Glomerular endothelial cell (primary cell): ENCODE measurements at places on chromosomes 2 and 18.

GRCh38 chr2:20212871-20213503 lies 11.9 kb downstream of the SDC1 start:
- DNase-seq = no peak

DNA sequence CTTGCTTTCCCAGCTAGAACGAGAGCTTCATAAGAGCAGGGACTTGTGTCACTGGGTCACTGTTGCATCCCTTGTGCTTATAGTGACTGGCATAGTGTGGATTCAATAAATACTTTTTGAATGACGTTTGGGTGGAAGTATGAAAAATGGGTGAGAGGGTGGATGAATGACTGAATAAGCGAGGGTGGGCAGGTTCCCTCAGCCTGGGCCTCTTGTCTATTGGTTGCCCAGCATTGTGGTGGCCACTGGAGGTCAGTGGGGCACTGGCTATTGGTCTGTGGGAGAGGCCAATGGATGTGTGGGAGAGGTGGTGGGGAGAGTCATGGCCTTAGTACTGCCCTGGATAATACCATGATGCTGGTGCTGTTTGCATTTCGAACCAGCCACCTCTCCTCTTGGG lies 93.8 kb upstream of the SKOR2 start:
- DNase-seq = no peak

- no peak for DNase-seq
Measured at GRCh38 chr18:68874361-68874760, 76.5 kb downstream of the CCDC102B start.

- DNase-seq = no peak
Measured at GRCh38 chr2:206873423-206873822, 65.9 kb upstream of the CPO start.

DNA sequence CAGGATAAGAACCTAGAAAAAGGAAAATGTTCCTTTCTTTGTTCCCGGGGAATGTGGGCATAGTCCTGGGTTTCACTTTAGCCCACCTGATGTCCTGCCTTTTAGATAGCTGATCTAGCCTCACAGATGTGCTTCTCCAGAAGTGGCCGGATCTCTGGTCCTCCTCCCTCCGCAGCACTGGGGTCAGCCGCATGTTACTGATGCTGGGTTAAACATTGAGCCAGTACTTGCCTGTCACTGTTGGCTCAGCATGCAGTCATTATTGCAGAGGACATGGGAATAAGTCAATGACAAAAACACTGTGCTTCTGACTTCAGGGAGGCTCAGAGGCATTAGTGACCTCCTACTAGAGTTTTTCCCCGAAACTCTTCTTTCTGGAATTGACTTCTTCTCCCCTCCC lies 27.6 kb downstream of the NCK2 start:
- DNase-seq = no peak

GRCh38 chr2:39023649-39024048 lies 97.2 kb downstream of the SOS1 start:
- no peak for DNase-seq

DNA sequence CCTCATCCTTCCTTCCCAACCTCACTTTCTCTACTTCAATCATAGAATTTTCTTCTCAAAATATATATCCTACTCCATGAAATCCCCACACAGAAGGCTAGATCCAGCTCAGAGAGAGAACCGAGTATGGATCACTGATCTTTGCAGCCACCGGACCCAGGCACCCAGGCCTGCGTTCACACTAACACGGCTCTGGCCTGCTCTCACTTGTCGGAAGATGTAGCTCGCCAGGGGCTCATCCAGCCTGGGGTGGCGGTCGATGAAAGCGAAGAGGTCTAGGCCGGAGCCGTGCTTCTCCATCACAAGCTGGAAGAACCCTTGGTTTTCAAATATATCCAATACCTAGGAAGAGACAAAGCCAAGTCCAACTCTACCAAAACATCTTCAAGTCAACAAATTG lies 12.7 kb upstream of the MTERF4 start:
- DNase-seq = no peak

DNA sequence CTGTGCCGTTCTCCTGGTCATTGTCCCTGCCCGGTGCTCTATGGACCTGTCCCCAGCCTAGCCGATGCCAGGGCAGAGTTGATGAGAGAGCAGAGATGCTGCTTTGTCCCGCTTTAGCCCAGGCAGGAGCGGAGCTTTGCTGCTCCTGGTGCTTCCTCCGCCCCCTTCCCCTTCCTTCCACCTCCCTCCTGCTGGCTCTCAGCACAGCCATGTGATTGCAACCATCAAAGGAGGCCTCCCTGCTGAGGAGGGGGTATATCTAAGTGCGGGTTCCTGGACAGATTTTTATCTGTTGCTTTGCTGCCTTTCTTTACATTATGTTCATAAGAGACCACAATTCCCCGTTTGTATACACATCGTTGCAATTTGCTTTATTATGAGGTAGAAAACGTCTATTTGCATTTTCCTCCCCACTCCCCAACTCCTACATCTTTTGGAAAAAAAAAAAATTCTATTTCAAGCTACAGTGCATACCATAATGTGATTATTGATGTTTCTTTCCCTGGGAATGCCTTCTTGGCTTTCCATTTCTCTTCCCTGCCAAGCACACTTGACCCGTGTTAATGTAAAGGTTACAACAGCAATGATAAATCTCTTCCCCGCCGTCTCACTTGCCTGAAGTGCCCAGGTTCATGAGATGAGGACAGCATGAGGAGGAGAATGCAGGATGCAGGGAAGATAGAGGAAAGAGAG lies 25.4 kb downstream of the ALPK2 start:
- no peak for DNase-seq

DNA sequence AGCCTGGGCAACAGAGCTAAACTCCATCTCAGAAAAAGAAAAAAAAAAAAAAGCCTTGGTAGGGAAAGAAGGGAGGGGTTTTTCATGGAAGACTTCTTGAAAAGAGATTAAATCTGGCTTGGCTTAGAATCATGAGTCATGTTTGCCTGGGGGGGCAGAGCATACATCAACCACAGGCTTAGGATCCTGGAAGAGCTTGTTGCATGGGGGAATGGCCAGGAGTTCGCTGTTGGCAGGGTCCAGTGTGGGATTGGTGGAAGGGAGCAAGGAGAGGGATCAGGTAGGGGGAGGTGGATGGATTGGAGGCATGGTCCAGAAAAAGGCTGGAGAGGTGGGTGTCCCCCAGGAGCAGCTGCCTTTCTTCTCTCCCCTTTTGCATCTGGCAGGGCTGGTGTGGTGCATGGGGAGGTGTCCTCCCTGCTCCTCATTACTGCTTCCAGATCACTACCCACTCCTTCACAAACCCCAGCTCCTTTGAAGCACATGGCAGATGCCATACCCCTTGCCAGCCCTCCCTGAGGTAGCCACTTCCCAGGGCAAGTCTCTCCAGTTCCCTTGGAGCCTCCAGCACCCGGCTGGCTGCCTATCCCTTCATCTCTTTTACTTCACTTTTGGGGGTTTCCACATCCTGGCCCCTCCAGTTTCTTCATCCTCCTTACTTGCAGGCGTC lies 2.5 kb downstream of the ARMC9 start:
- DNase-seq = no peak

GRCh38 chr18:25176518-25177042 lies 175.4 kb downstream of the ZNF521 start:
- no peak for DNase-seq

- no peak for DNase-seq
Measured at GRCh38 chr18:39599251-39599650, 2033.7 kb upstream of the CELF4 start.

GRCh38 chr2:83081826-83082690 lies 1377.0 kb downstream of the SUCLG1 start:
- DNase-seq = peak; percentile 100

GRCh38 chr2:16015210-16015902 lies 75.0 kb downstream of the MYCN start:
- DNase-seq = no peak

- no peak for DNase-seq
Measured at GRCh38 chr2:173124441-173124840, 48.8 kb downstream of the MAP3K20 start.

GRCh38 chr2:103781313-103781712 lies 1019.5 kb downstream of the TMEM182 start:
- DNase-seq = no peak

- DNase-seq = no peak
Measured at GRCh38 chr18:79935499-79935898, 16.0 kb downstream of the SLC66A2 start.

DNA sequence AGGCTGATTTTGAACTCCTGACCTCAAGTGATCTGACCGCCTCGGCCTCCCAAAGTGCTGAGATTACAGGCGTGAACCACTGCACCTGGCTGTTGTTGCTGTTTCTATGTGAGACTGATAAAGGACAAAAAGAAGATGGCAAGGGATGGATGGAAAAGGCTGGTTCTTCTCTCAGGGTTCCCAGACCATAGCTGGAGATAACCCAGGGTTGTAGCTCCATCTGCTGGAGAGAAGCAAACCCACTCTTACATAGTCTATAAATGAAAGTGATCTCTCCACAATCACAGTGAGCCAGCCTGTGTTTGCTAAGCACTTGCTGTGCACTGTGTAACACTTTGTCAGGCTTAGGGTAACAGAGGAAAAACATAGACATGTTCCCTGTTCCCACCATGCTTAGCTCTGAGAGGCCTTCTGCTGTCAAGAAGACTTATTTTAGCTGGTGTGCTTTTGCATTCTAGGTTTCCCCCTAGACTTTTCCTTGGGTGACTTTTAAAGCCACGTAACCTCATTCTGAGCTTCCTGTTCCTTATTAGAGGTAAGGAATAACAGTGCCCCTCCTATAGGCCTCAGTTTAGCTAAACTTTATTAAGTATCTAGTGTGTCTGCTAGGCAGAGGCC lies 49.7 kb downstream of the LIMS1 start:
- no peak for DNase-seq

DNA sequence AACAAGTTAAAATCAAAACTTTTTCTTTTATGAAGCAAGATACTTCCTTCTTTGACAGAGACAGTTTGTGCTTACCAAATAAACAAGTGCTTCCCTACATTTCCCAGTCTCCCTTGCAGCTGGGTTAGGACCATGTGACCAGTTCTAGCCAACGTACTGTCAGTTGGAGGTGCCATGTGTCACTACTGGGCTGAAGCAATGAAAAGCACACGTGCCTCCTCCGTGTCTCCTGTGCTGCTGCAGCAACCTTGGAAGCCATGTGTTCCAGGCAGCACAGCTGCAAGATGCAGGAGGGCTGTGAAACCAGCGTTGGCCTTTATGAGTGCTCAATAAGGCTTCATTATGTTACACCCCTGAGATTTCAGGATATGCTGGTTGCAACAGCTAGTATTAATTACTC lies 93.2 kb downstream of the DHRS9 start:
- no peak for DNase-seq

GRCh38 chr2:237150831-237151375 lies 65.2 kb downstream of the COPS8 start:
- no peak for DNase-seq

DNA sequence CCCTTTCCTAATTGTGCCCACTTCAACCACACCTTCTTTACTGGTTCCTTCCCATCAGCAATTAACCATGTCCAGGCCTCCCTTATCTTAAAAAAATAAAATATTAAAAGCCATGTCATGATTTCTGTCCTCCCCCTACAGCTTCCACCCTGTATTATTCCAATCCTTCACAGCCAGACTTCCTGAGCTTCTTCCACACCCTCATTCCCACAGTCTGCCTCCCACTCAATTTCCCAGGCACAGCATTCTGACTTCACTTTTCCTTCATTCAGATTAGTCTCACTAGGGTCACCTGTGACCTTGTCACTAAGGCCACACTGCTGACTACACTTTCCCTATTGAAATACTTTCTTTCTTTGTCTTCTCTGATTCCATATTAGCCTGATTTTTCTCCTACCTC lies 159.4 kb downstream of the DIS3L2 start:
- no peak for DNase-seq

DNA sequence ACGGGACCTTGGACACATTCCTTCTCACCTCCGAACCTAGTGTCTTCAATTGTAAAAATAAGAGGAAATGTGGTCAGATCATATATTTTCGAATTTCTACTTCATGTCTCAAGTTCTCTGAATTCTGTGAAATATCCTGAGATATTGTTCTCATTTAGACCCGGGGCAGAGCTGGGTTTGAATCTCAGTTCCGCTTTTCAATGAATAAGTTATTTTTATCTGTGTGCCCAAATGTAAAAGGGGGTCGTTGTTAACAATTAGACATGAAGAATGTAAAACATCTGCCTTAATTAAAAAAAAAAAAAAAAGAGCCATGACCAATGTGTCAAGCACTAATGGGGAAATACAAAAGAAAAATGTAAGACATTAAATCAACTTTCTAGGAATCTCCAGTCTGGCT lies 48.9 kb upstream of the BCL11A start:
- DNase-seq = no peak

GRCh38 chr2:203675086-203675485 lies 31.4 kb upstream of the CD28 start:
- no peak for DNase-seq

GRCh38 chr2:227374158-227374557 lies 4.9 kb downstream of the TM4SF20 start:
- no peak for DNase-seq

GRCh38 chr2:225004597-225004996 lies 37.7 kb downstream of the DOCK10 start:
- DNase-seq = no peak

GRCh38 chr2:1824202-1824905 lies 80.0 kb upstream of the PXDN start:
- no peak for DNase-seq

GRCh38 chr2:202717598-202718310 lies 83.0 kb downstream of the FAM117B start:
- DNase-seq = no peak

DNA sequence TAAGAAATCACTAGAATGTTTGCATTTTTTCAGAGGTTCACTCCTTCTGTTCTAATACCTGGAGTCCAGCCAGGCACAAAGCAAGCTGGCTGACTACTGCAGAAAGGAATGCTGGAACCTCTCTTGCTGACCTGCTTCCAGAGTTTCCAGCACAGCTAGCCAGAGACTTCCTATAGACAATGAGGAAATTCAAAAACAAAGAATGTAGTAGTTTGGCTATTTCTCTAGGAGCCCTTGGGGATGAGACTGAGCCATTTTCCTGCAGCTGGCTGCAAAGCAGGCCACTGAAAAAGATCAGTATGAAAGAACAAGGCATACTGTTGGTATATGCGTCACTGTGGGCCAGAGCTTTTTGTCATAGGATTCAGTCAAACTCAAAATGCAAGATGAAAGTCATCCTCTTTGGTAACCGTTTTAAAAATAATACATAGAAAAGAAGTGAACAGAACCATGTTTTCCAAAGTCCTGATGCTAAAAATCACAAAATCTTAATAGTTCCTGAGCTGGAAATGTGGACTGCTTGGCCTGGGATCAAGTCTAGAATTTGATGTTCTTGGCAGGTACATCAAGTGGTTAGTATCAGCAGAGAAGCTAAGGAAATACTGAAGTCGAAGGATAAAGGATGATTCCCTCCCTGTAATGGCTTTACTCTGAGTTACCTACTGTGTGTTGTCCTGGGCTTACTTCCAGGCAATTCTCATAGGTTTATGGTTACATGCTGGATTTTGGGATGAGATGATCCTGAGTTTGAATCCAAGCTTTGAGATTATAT lies 9.0 kb upstream of the DSEL start:
- DNase-seq = peak; percentile 76

GRCh38 chr2:88751768-88752167 lies 60.3 kb downstream of the RPIA start:
- no peak for DNase-seq
